Renal cortical epithelial cell (primary cell): ENCODE measurements at places on chromosomes 6 and 20. TPM values are rescaled to one million over a fixed set of nuclear protein-coding genes. Genes with fewer than 3 reads are reported as not detected.
A peak's percentile ranks its signal among the peaks of the same experiment; 100 is the strongest.

DNA sequence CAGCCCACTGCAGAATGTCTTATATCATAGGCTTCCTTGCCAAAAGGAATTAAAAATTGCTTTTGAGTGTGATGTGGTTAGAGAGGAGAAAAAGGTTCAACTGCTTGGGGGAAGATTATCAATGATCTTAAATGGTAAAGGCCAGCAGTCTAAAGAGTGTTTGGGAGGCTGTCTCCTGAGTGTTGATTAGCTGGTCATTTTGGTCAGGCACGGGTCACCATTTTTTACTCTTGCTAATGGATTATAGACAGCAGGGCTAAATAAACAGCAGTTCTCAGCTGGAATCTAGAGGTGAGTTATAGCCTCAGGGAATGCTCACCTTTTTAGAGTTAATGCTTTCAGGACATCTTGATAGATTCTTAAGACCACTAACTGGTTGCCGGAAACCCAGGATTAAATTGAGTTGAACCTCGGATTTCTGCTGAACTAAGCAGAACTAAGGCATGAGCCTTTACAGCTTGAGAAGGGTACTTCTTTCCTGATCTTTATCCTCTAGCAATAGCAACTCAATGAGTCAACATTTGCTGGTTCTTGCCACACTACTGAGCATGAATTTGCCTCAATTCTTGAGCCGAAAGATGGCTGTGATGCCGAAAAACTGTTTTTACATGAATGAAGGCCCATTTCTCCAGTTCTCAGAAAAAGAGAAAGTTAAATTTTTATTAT is 120.4 kb downstream of the LRRC1 start:
- peak; percentile 71 for DNase-seq

SLC22A1 gene
- 0.50 TPM in 1 of 2 replicates, not detected in the other for total RNA-seq

- DNase-seq, result no peak
These were observed 19.3 kb downstream of the RIPOR2 start for GRCh38 chr6:24916496-24916895.

DNA sequence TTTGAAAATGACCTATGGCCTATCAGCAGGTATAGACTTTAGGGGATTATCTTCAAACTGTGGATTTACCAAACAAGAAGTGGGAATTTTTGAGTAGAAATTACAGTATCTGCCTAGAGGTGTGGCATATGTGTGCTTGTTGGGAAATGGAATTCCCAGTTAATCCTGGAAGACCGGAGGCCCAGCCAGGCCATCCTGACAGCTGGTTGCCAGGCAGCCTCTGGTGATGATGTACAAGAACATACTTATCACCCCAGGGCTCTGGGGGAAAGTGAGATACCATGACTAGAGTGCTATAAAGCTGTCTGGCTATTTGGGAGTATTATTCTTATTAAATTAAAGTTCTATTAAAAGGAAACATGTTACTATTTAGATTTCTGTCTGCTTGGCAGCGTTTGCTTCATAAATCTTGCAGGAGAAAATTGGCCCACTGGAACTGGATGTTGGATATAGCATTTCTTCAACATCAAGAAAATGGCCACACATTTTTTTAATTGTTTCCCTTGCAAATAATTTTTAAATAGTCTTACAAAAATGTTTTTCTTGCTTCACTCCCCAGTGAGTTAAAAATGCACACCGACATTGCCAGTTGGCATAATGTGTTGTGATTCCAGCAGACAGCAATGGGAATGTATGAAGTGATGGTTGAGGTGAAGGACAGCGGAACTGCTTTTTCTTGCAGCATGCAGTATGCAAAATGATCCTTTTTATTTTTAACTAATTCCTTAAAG is 187.8 kb downstream of the MYLK4 start:
- no peak for DNase-seq

- no peak for DNase-seq
These were observed 78.6 kb upstream of the RBM24 start for GRCh38 chr6:17202526-17202925.

EEF1A2 gene
- 4.5 and 29.3 TPM in 2 replicates for total RNA-seq

SGK2 gene
- total RNA-seq, result 13.4 and 39.4 TPM in 2 replicates

DHX16 gene
- 40.2 and 41.7 TPM in 2 replicates for total RNA-seq

ENPP4 gene
- total RNA-seq, result 9.1 and 25.5 TPM in 2 replicates

DNA sequence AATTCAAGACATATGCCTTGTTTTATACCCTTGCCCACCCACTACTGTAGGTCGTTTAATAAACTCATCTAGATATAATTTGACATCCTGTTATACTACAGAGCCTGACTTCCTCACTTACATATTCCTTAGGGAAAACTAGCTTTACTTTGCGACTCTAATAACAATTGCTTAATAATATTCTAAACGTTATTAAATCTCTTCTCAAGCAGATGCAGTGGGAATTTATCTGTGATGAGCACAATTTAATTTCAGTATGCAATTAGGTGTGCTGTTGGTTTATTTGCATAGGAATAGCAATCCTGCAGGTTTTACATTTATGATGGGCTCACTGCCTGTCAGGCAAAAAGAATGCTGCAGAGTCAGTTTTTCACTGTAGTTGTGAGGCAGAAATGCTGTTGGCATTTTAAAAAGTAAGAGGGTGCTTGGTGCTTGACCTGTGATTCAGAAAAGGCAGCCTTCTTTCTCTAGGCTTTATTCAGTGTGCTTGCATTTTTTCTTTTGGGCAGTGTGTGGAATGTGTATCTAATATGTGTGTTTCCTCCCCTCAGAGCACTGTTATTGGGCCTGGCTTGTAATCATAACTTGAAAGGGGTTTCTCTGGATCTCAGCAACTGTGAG is 152.3 kb upstream of the SCGN start:
- peak; percentile 69 for DNase-seq

DNA sequence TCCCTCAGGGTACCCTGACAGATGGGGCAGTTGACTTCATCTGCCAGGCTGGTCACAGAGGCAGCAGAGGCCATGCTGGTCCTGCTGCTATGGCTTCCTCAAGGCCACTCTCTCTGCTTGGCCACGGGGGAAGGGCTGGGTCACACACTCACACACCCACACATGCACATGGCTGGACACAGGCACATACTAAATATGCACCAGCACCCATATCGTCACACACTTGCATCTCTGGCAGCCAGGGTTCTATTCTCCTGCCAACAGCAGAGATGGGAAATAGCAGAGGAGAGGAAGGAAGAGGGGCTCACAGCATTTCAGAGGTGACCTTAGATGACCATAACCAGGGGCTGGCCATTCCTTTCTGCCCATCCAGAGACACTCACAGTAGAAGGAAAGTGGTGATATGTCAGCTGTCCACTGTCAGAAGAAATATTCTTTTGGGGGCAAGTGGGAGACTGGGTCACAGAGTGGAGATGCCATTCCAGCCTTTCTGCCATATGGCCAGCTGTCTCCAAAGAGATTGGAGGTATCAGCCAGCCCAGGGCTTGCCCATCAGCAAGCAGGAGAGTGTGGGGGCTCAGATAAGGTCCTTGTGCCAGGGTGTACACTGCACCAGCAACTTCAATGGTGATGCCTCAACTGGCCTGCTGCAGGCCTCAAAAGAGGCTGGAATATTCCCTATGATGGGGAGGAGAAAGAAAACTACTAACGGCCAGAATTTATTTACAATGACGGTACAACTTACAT is at the start of gene TRIM10:
TSS of gene TRIM10 (minus strand) at position 427 of the 747 bp plus-strand sequence. CDS start at position 74, 353 bp downstream.
- no peak for DNase-seq

GRCh38 chr6:12174878-12175277 is 115.3 kb upstream of the EDN1 start:
- DNase-seq, result peak; percentile 43

- no peak for DNase-seq
These were observed 32.9 kb downstream of the PREX1 start for GRCh38 chr20:48794816-48795457.

GRCh38 chr6:78577585-78577984 is 289.8 kb upstream of the IRAK1BP1 start:
- DNase-seq, result no peak

DNA sequence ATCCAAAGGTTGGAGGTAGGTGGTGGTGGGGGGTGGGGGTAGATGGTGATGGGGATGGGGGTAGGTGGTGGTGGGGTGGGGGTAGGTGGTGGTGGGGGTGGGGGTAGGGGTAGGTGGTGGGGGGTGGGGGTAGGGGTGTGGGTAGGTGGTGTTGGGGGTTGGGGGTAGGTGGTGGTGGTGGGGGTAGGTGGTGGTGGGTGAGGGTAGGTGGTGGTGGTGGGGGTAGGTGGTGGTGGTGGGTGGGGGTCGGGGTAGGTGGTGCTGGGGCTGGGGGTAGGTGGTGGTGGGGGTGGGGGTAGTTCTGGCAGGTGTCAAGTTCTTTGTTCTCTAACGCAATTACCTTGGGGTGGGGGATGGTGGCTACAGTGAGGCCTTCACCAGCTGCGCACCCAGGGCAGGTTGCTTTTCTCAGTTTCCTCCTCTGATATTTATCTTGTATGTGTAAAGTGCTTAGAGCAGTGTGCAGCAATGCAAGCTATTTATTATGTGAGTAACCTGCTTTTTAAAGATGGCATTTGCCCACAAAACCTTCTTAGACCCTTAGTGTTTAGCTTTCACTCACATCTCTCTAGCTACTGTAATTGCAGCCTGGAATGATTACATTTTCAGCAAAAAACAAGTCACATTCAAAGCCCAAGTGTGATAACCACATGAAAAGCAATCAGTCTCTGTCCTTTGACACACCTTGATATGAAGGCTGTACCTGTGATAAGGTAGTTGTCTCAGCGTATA is 8.2 kb upstream of the CCDC167 start:
- DNase-seq, result no peak

SAMD10 gene
- total RNA-seq, result 1.4 and 5.4 TPM in 2 replicates

DNA sequence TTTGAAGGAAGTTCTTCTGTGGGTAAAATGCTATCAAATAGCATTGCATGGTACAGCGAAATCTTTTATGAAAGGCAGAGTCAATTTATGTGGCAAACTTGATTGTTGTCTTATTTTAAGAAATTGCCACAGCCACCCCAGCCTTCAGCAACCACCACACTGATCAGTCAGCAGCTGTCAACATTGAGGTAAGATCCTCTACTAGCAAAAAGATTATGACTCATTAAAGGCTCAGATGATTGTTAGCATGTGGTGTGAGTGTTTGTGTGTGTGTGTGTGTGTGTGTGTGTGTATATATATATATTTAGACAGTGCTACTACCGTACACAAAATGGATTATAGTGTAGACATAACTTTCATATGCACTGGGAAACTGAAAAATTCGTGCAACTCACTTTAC is 27.8 kb downstream of the LRRN4 start:
- no peak for DNase-seq

DNA sequence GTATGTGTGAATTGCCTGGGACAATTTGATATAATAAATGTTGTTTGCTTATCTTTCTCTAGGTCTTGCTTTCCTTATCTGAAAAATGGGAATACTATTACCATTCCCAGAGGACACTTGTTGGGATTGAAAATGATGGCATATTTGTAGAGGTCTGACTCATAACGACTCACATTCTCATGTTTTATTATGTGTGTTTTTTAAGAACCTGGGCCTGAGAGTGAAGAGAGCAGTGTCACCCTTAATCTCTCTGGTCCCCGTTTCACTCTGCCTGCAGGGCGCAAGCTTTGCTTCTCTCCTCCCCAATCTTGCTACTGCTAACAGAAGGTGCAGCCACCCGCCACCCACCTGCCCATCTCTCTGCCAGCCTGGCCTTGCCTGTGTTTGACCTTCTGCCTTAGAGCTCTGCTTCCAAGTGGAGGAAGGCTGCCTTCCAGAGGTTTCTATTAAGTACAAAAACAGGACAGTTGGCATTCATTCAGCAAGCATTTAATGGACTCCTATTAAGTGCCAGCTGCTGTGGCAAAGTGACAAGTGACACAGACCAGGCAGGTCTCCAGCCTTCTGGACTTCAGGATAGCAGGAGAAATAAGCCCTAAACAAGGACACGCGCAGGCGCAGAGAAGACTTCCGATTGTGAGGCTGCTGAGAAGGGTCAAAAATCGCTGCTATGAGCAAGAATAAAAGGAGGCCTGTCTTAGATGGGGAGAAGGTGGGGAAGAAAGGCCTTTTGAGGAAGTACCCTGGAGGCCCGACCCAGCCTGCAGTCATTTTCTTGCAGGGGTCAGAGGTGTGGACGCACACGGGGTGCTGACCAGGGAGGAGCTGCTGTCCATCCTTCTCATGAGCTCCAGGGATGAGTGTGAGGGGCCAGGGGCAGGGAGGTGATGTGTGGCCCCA is 112.5 kb downstream of the JPH2 start:
- peak; percentile 81 for DNase-seq

ZC3H12D gene
- total RNA-seq, result 0.15 TPM in 1 of 2 replicates, not detected in the other

DNA sequence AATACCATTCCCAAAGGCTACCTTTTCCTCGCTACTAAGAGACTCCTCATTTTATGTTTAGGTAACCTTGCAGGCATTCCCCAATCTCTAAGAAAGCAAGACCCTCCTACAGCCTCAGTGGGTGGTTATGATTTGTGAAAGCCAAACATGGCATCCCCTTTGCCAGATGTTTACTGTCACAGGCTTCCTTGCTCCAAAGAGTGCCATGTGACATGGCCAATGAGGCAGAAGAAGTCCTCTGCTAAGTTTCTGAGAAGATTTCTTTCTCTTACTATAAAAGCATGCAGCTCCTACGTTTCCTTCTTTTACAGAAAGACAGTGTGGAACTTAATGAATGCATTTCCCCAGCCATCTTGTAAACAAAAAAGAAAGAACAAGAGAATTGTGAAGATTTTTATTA is 688.2 kb downstream of the TBC1D32 start:
- no peak for DNase-seq

C6orf132 gene
- 6.9 and 16.3 TPM in 2 replicates for total RNA-seq

- peak; percentile 86 for DNase-seq
These were observed 42.6 kb downstream of the TTI1 start for GRCh38 chr20:37990571-37991151.

DNA sequence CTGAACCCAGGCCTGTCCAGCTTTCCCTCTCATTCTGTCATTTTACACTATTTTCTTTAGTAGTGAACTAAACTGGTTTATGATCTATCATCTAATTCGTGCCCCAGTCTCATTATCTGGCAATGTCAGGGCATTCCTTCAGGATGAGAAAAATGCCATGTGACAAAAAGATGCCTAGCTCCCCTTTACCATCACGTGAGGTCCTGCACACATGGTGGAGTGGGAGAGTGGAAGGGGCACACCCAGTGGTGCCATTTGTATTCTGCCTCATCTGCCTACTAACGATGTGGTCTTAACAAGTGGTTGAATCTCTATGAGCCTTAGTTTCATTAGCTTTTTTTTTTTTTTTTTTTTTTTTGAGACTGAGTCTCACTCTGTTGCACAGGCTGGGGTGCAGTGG is 41.2 kb downstream of the CDC5L start:
- no peak for DNase-seq

GRCh38 chr6:116543149-116543548 is 2.3 kb downstream of the TRAPPC3L start:
- no peak for DNase-seq

- DNase-seq, result no peak
These were observed 772 bp downstream of the SESN1 start for GRCh38 chr6:109093732-109094415.

GRCh38 chr6:123316733-123317323 is 319.9 kb downstream of the TRDN start:
- peak; percentile 29 for DNase-seq

GRCh38 chr6:111810294-111811131 is 62.7 kb downstream of the FYN start:
- no peak for DNase-seq

GRCh38 chr20:17177341-17177740 is 49.5 kb upstream of the PCSK2 start:
- no peak for DNase-seq

MCUR1 gene
- 11.6 and 12.0 TPM in 2 replicates for total RNA-seq
